ENCODE measurements at places on chromosomes 12 and 14. TPM values are rescaled to one million over a fixed set of nuclear protein-coding genes. Genes with fewer than 3 reads are reported as not detected.

The LRRIQ1 gene
- 4.3 TPM for total RNA-seq

The PTPRQ gene
- not detected for total RNA-seq

The IRAK3 gene
- total RNA-seq = 0.61 TPM

The PKP2 gene
- total RNA-seq = 3.6 TPM

The MYH6 gene
- total RNA-seq = not detected

The SERPINA12 gene
- not detected for total RNA-seq

The CLEC6A gene
- total RNA-seq = not detected

The KIF26A gene
- 15.2 TPM for total RNA-seq

The CD4 gene
- 3.8 TPM for total RNA-seq

GRCh38 chr12:75848431-75848925 is 183.1 kb downstream of the PHLDA1 start:
- peaks cover 3% of the 10 kb centered on the region for H3K36me3 ChIP-seq
- H3K4me1 ChIP-seq = peaks cover 73% of the 10 kb centered on the region
- no peak for DNase-seq
- H3K27me3 ChIP-seq = no peaks in the 10 kb centered on the region
- peak overlapping the region; percentile 13 for H3K4me3 ChIP-seq

GRCh38 chr14:44149597-44149996 is 357.5 kb downstream of the FSCB start:
- no peak overlapping the region for H3K27ac ChIP-seq
- H3K27me3 ChIP-seq = no peaks in the 10 kb centered on the region
- peak; percentile 32 for DNase-seq

GRCh38 chr14:22003461-22003860 is 329.8 kb upstream of the OR4E1 start:
- DNase-seq = no peak
- no peaks in the 10 kb centered on the region for H3K36me3 ChIP-seq
- no peaks in the 10 kb centered on the region for H3K27me3 ChIP-seq

- no peaks in the 10 kb centered on the region for H3K36me3 ChIP-seq
- DNase-seq = no peak
- H3K4me3 ChIP-seq = no peak overlapping the region
- peaks cover 15% of the 10 kb centered on the region for H3K4me1 ChIP-seq
Observed at GRCh38 chr12:92650228-92650822, 52.5 kb upstream of the PLEKHG7 start.

GRCh38 chr12:25645427-25645826 is 92.3 kb upstream of the LMNTD1 start:
- no peaks in the 10 kb centered on the region for H3K27me3 ChIP-seq
- no peak overlapping the region for H3K27ac ChIP-seq
- no peaks in the 10 kb centered on the region for H3K36me3 ChIP-seq
- H3K4me3 ChIP-seq = no peak overlapping the region
- no peak for DNase-seq

GRCh38 chr14:52876311-52876710 is 74.5 kb downstream of the FERMT2 start:
- peaks cover 20% of the 10 kb centered on the region for H3K36me3 ChIP-seq
- DNase-seq = no peak
- no peak overlapping the region for H3K4me3 ChIP-seq
- H3K27ac ChIP-seq = no peak overlapping the region
- H3K4me1 ChIP-seq = peaks cover 5% of the 10 kb centered on the region

- no peak overlapping the region for H3K27ac ChIP-seq
- peaks cover 3% of the 10 kb centered on the region for H3K27me3 ChIP-seq
- no peaks in the 10 kb centered on the region for H3K36me3 ChIP-seq
- H3K4me1 ChIP-seq = no peaks in the 10 kb centered on the region
- DNase-seq = no peak
Observed at GRCh38 chr12:29082522-29082921, 66.6 kb upstream of the FAR2 start.

DNA sequence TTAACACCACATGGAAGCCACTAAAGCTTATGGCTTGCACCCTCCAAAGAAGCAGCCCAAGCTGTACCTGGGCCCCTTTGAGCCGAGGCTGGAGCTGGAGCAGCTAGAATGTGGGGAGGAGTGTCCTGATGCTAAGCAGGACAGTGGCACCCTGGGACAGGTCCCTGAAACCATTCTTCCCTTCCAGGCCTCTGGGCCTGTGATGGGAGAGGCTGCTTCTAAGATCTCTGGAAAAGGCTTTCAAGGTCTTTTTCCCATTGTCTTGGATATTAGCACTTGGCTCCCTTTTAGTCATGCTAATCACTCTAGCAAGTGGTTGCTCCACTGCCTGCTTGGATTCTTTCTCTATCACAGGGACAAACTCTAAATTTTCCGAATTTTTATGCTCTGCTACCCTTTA is 40.9 kb downstream of the OSBPL8 start:
- DNase-seq = no peak
- no peak overlapping the region for H3K27ac ChIP-seq
- peaks cover 9% of the 10 kb centered on the region for H3K4me1 ChIP-seq
- peaks cover 55% of the 10 kb centered on the region for H3K36me3 ChIP-seq
- no peak overlapping the region for H3K4me3 ChIP-seq

DNA sequence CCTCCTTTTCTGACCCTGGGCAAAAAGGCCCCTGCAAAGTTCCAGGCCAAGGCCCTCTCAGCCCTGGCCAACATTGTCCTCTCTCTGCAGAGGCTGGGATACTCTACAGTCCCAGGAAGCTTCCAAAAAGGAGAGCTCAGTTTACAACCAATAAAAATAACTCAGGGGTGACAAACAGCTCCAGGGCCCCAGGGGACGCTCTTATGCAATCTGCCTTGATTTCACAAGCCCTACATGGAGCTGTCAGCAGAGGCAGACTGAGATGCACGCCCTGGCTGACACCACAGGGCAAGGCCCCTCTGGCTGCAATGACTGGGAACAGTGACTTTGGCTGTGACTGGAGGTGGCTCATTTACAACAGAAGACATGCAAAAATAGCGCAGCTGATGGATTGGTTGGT is 129.0 kb upstream of the MED13L start:
- H3K4me1 ChIP-seq = peaks cover 22% of the 10 kb centered on the region
- no peak for DNase-seq

GRCh38 chr14:31440280-31440679 is 17.0 kb downstream of the DTD2 start:
- DNase-seq = no peak
- peak overlapping the region; percentile 70 for H3K27ac ChIP-seq
- peaks cover 17% of the 10 kb centered on the region for H3K36me3 ChIP-seq

GRCh38 chr12:21223930-21224329 is 92.9 kb downstream of the SLCO1B1 start:
- H3K36me3 ChIP-seq = peaks cover 2% of the 10 kb centered on the region
- peaks cover 4% of the 10 kb centered on the region for H3K4me1 ChIP-seq
- H3K27ac ChIP-seq = no peak overlapping the region
- H3K27me3 ChIP-seq = no peaks in the 10 kb centered on the region
- no peak overlapping the region for H3K4me3 ChIP-seq
- no peak for DNase-seq

- no peaks in the 10 kb centered on the region for H3K27me3 ChIP-seq
- no peak overlapping the region for H3K27ac ChIP-seq
- DNase-seq = no peak
Observed at GRCh38 chr12:123223241-123223668, 9.7 kb downstream of the MPHOSPH9 start.

DNA sequence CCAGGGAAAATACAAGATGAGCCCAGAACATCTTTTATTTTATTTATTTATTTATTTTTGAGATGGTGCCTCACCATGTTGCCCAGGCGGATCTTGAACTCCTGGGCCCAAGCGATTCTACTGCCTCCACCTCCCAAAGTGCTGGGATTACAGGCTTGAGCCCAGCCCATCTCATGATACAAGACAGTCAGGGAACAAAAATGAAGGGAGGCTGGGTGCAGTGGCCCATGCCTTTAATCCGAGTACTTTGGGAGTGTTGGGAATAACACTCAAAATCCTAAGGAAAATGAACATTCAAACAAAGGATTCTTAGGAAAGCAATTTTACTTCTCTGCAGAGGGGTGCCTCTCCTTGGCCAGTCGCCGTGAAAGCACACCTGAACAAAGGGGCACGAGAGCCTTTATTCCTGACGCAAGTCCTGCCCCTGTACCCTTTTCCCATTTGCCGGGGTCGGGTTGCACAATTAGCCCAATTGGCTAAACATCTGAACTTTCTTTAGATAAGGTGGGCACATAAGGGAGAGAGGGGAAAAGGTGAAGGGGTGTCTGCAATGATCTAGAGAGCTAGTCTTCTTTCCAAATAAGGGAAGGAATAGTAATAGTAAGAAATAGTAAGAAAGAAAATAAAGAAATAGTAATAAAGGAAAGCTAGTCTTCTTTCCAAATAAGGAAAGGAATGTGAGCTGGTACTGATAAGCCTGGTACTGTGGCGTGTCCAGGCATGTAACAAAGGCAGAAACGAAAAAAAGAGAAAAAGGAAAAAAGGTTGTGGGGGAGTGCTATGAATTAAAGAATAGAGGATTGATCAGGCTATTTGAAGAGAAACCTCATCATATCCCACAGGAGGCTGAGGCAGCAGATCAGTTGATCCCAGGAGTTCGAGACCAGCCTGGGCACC is 13.4 kb downstream of the NCAPD2 start:
- no peak overlapping the region for H3K4me3 ChIP-seq
- no peak for DNase-seq
- H3K27ac ChIP-seq = no peak overlapping the region
- H3K27me3 ChIP-seq = no peaks in the 10 kb centered on the region
- peaks cover 7% of the 10 kb centered on the region for H3K4me1 ChIP-seq

GRCh38 chr14:34692348-34692747 is 22.0 kb downstream of the CFL2 start:
- H3K27me3 ChIP-seq = no peaks in the 10 kb centered on the region
- DNase-seq = no peak
- H3K27ac ChIP-seq = no peak overlapping the region
- no peaks in the 10 kb centered on the region for H3K36me3 ChIP-seq
- no peak overlapping the region for H3K4me3 ChIP-seq
- H3K4me1 ChIP-seq = peaks cover 10% of the 10 kb centered on the region

DNA sequence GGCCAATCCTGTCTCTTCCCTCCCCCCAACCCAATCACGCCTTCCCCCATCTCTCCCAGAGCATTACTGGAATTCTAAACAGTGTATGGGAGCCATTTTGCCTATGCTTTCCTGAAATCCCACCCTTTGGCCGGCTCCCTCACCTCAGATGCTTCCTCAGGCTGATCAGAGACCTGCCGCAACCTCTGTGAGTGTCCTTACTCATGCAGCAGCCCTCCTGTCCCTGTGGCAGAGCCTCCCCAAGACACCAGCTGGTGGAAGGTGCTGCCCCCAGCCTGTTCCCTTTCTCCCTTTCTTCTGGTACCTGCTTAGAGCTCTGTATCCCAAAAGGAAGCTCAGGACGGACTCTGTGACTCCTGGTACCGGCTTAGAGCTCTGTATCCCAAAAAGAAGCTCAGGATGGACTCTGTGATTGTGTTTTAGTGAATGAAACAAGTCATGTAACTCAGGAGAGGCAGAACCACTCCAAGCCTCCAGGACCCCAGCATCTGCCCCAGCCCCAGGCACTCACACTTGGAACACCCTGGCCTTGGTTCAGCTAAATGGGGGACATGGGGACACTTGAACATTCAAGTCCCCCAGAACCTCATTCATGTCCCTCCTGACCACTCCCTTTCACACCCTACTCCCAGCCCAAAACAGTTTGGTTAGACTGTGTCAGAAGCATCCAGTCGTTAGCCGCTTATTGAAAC is 29.3 kb upstream of the RIN3 start:
- H3K4me3 ChIP-seq = no peak overlapping the region
- no peak for DNase-seq
- H3K4me1 ChIP-seq = peaks cover 13% of the 10 kb centered on the region
- no peaks in the 10 kb centered on the region for H3K36me3 ChIP-seq
- H3K27me3 ChIP-seq = peaks cover 2% of the 10 kb centered on the region

DNA sequence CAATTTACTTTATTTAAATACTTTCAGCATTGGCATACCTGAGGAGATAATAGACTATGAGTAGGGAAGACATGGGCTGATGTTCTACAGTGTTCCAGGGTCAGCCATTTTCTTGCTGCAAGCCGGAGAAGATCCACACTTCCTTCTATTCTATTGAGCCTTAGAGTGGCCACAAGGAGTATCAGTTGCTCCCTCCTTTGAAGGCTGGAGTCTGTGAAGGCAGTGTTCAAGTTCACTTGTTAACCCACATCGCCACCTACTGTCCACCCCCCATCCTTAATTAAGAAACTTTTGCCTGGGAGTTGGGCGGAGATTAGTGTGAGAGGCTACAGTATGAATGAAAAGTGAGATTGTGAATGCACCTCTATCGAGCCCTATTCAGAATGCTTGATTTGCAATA is 666.6 kb downstream of the NRXN3 start:
- peaks cover 25% of the 10 kb centered on the region for H3K4me1 ChIP-seq
- H3K27ac ChIP-seq = no peak overlapping the region
- DNase-seq = peak; percentile 72
- H3K4me3 ChIP-seq = no peak overlapping the region
- no peaks in the 10 kb centered on the region for H3K36me3 ChIP-seq
- H3K27me3 ChIP-seq = peaks cover 4% of the 10 kb centered on the region

- no peak overlapping the region for H3K4me3 ChIP-seq
- H3K27ac ChIP-seq = no peak overlapping the region
- no peaks in the 10 kb centered on the region for H3K27me3 ChIP-seq
- no peak for DNase-seq
Observed at GRCh38 chr12:44380861-44381260, 495.3 kb downstream of the NELL2 start.

DNA sequence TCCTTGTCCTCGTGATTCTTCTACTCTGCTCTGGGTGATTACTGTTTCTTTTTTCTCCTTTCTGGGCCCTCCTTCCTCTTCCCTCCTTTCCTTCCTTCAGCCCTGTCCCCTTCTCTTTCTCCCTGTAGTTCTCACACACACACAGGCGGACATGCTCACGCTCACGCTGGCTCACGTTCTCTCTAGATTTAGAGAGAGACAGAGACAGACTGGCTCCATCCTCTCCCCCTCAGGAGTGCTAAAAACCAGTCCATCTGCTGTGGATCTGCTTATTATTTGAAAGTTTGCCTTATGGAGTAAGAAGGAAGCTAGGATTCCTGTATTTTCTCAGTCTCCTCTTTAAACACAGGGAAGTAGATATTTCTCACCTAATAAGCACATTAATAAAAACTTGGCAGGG is 48.1 kb downstream of the KCNA1 start:
- H3K36me3 ChIP-seq = no peaks in the 10 kb centered on the region
- peaks cover 70% of the 10 kb centered on the region for H3K27me3 ChIP-seq
- H3K27ac ChIP-seq = no peak overlapping the region

DNA sequence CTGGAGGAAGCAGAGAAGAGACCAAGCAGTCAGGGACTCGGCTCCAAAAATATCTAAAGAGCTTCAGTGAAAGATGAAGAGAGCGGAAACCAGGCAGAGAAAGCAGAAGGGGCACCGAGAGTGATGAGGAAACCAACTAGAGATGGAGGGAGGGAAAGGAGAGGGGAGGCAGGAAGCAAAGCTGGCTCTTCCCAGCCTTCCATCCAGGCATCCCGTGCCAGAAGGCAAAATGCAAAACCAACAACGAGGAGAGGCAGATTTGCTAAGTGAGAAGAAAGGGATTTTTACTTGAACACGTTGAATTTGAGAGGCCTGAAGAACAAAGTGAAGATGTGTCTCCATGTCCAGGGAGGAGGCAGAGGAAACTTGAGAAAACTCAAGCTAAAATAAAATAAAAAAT is 90.1 kb downstream of the NUAK1 start:
- peaks cover 3% of the 10 kb centered on the region for H3K36me3 ChIP-seq
- H3K27me3 ChIP-seq = no peaks in the 10 kb centered on the region
- peaks cover 32% of the 10 kb centered on the region for H3K4me1 ChIP-seq
- DNase-seq = no peak
